ENCODE measurements at places on chromosomes 13 and 19. TPM values are rescaled to one million over a fixed set of nuclear protein-coding genes. Genes with fewer than 3 reads are reported as not detected.

TMEM255B gene
- total RNA-seq, result 9.3 TPM

ZNF570 gene
- 12.3 TPM for total RNA-seq

POU4F1 gene
- not detected for total RNA-seq

MEIS3 gene
- 19.2 TPM for total RNA-seq

MATK gene
- total RNA-seq, result 0.65 TPM

SIGLEC12 gene
- not detected for total RNA-seq

ZNF418 gene
- 6.8 TPM for total RNA-seq

TMEM147 gene
- total RNA-seq, result 60.5 TPM

SIGLEC10 gene
- total RNA-seq, result not detected

PGLYRP1 gene
- not detected for total RNA-seq
